ENCODE measurements at places on chromosomes 1 and 21.

DNA sequence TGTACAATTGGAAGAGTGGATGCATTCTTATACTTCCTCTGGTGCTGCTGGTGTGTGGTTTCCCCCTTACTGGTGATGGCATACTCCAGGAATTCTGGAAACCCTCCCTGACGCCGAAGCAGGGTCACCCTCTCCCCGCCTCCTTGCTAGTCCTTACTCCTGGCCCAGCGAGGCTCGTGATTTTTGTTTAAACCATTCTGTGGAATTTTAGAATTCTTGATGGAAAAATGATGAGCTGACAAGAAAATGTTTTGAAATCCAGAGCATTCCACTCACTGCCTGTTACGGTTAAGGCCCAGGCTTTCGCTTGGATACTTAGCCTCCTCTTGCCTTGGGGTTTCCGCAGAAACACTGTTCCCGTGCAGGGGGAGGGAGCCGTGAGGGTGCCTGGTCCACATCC is 41.1 kb downstream of the IL6R start:
- no peak for DNase-seq

GRCh38 chr1:202107321-202107761 is 15.4 kb upstream of the GPR37L1 start:
- no peak for DNase-seq

GRCh38 chr1:160284782-160285344 is at the start of gene PEX19:
TSS of gene PEX19 (minus strand) at chr1:160285133. CDS start at chr1:160285124, 9 bp downstream.
- DNase-seq, result peak; percentile 90

GRCh38 chr1:206419783-206420182 is 50.5 kb upstream of the IKBKE start:
- DNase-seq, result no peak

DNA sequence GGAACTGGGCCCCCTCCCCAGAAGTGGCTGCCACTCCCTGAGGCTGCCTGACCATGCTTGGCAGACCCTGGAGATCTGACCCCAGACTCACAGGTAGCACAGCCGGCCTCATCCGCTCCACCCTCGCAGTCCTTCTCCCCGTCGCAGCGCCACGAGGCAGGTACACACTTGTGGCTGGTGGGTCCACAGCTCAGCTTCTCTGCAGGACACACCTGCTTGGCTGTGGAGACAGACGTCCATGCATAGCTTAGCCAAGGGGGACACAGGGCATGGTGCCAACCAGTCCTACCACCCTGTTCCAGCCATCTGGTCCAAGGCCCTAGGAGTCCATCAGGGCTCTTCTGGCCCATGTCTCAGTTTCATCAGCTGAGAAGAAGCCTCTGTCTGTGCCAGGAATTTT is 42.2 kb upstream of the MAGOH start:
- DNase-seq, result no peak

GRCh38 chr1:29515170-29515955 is 279.0 kb downstream of the PTPRU start:
- no peak for DNase-seq

DNA sequence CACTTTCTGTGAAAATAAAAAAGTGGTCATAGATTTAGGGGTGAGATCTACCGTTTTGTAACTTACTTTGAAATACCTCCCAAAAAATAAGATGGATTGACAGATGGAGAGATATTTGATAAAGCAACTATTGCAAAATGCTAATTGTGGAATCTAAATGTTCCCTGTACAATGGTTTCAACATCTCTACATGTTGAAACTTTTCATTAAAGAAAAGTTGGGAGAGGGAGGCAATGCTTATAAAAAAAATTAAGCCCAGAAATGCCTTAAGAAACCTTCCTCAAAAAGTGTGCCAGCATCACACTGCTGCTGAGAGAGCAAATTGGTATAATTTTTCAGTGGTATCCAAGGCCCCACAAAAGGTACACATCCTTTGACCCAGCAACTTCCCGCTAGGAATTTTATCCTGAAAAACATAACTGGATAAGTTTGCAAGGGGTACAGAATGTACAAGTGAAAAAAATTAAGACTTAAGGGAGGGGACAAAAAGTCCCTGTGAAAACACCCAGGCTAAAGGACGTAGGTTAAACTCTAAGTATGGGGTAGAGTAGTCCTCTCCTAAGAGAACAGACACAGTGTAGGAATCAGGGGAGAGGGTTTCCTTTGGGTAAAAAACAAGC is 84.3 kb downstream of the TGFBR3 start:
- no peak for DNase-seq

GRCh38 chr1:85048296-85049064 is at the start of gene MCOLN3:
TSS of gene MCOLN3 (minus strand) at chr1:85048500. CDS start at chr1:85045360, 3,140 bp downstream.
- DNase-seq, result no peak

- DNase-seq, result no peak
These were observed 42.9 kb downstream of the EPHB2 start for GRCh38 chr1:22753481-22753971.

DNA sequence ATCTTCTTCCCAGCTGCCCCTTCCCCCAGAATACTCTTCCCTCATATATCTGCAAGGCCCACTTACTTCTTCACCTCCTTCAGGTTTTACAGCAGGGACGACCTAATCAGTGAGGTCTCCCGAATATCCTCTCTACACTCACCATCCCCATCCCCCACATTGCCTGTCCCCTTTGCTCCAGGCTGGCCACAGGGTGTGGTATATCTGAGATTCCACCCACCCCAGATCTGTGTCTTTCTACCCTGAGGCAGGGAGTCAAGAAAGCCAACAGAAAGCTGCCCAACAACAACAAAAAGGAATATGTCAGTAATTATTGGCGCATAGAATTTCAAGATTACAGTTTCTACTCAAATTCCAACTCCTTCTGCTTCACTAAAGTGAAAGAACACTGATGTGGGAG is 30.0 kb upstream of the OPRD1 start:
- no peak for DNase-seq

DNA sequence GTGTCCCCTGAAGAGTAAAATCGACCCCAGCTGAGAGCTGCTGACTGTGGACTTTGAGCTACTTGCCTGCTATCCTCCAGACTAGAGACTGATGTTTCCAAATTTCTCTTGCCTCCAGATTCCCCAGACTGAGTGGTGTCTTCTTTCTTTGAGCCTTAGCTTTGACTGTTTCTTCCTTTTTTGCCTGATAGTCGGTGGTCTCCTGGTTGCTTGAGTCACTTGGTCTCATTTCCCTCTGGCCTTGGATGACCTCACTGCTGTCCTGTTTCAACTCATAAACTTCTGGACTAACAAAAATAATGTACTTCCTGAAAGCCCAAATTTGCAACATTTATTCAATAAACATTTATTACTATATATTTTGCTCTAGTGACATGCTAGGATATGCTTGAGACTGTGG is 52.9 kb upstream of the DIPK1A start:
- DNase-seq, result no peak

DNA sequence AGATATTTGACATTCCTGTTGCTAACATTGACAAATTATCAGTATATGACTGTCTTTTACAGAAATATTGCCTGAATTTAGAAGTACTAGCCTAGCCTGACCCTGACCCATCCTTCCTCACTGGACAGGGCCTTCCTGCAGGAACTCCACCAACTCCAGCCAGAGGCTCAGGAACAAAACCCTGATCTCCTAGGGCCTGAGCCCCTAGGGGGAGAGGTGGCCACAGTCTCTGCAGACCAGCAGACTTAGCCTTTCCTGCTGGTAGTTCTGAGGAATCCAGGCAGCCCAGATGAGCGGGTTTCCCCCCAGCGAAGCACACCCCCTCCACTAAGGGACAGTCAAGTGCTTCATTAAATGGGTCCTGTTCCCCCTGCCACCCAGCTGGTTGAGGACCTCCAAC is 44.3 kb upstream of the LRIF1 start:
- no peak for DNase-seq

DNA sequence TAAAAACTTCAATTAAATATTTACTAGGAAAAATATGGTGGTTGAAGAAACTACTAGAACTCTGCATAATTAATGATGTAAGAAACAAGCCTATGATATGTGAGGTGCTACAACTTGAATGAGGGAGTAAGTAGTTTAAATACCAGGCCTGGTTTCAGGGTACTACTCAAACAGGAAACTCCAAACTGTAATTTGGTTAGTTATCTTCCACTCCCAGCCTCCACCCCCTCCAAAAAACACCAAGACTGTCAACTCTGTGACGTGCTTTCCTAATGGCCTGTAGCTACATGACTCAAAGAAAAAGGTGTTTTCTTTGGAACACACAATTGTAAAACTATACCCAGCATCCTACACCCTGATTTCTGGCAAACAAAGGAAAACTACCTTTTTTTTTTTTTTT is 55.9 kb upstream of the RCC1 start:
- DNase-seq, result no peak

DNA sequence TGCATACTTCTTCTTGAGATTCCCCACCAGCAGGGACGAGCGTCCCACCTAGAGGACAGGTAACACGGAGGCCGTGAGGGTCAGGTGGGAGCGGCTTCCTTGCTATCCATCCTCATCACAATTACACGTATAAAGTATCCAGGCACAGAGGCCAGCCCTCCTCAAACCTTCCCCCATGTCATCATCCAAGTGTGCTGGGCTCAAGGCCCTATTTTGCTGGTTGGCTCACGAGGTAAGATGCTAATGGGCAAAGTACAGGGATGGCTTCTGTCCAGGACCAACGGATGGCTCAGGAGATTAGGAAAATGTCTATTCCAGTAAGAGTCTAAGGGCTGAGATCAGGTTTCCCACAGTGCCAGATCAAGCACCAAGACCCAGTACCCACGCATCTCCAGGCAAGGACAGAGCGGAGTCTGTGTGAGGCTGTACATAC is 11.5 kb upstream of the A3GALT2 start:
- no peak for DNase-seq

DNA sequence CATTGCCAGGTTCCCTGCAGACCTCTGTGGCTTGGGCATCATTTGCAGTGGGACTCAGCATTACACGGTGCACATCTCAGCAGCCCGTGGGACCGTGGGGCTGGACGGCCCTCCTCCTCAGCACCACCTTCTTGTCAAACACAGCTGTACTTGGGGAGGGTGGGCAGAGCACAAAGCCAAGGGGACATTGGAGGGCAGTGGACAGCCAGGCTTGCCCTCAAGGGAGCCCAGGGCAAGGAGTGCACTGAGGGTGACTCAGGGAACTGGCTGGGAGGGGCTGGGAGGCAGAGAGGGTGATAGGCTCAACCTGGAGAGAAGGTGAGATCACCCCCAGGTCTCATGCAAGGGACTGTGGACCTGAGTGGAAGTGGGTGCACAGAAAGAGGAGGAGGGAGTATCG is 3.4 kb downstream of the CAPN9 start:
- no peak for DNase-seq

GRCh38 chr1:232943679-232944252 is 6.6 kb upstream of the NTPCR start:
- DNase-seq, result no peak

DNA sequence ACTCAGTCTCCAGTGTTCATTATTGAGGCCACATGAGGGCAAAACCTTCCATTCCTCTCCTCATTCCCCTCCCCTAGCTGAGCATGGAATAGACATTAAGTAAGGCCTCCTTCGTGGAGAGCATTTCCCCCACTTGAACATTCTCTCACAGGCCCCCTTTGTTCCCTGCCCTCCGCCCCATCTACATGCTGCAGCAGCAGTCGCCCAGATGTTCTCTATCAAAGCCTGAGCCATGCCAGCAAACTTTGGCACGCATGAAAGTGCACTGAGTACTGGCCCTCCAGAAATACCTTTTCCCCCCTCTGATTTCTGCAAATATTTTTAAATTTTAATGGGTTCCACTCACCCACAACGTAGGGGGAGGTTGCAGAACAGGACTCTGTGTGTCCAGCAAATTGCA is 20.9 kb upstream of the GORAB start:
- DNase-seq, result no peak

- DNase-seq, result no peak
These were observed 510.8 kb upstream of the B3GALT2 start for GRCh38 chr1:193697115-193697762.

GRCh38 chr1:206873603-206874188 is 8.3 kb downstream of the IL20 start:
- no peak for DNase-seq

GRCh38 chr1:229845410-229846138 is 219.5 kb downstream of the URB2 start:
- DNase-seq, result no peak

GRCh38 chr1:31335007-31335406 is 37.9 kb downstream of the FABP3 start:
- DNase-seq, result no peak

DNA sequence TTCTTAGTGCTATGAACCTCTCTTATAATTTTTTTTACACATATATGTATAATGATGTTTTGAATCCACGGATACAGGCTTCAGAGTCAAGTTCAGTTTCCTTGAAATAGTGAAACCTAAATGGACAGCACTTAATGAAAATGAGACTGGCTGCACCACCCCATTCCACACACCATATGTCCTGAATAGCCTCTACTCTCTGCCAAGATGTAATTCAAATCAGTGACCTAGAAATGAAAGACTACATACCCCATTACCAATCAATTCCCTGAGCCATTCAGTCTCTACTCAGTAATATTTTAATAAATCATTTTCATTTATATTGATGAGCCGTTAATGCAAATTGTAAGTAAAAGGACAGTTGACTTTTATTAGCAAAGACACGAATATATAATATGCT is 614.9 kb upstream of the TMPRSS15 start:
- no peak for DNase-seq

DNA sequence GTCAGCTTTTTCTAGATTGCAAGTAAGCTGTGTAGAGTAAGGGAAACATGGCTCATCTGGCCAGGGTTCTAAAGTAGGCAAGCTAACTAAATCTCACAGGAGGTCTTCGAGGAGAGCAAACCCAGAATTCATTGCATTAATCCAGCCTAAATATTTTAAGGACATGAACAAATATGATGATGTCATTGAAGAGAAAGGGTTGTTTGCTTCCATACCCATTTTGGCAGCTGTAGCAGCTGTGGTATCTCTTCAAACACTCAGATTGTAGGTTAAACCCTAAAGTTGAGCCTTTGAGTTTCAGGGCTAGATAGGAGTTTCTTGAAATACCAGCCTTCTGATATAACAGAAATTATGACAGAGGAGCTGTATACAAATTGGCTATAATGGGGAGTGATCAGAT is 200.5 kb upstream of the C1orf105 start:
- DNase-seq, result no peak

DNA sequence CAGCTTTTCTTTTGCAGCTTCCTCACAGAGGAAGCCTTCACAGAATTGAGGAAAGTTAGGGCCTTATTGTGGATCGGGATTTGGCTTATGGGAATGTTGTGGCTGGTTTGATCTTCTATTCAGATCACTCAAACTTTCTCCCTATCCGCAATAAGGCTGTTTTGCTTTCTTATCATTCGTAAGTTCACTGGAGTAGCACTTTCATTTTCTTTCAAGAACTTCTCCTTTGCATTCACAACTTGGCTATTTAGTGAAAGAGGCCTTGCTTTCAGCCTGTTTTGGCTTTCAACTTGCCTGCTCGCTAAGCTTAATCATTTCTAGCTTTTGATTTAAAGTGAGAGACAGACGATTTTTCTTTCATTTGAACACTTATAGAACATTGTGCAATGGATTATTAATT is 181.9 kb upstream of the B3GALT2 start:
- DNase-seq, result no peak

- DNase-seq, result no peak
These were observed 115.6 kb upstream of the KAZN start for GRCh38 chr1:14482784-14483450.

DNA sequence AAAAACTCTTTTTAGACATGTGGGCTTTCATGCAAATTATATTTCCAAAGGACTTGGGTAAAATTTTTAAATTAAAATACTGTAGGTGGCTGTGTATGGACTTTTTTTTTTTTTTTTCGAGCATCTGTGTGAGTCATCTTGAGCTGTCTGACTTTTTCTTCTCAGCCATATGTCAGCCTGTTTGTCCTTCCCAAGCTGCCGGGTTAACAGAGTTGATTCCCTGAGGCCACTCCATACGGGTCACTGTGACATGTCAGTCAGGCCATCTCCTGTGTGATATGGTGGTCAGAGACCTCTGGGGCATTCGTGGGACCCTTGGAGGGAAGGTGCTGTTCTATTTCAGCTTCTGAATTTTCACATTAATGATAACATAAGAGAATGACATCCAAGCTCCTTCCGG is 148.3 kb downstream of the KCNJ6 start:
- DNase-seq, result no peak
